Endothelial cell of coronary artery (primary cell): ENCODE measurements at places on chromosomes 16 and 17. TPM values are rescaled to one million over a fixed set of nuclear protein-coding genes. Genes with fewer than 3 reads are reported as not detected.

The PYY gene
- total RNA-seq = not detected in 2 replicates

The KRT33A gene
- total RNA-seq = not detected in 2 replicates

The ARHGAP23 gene
- total RNA-seq = 33.7 and 56.2 TPM in 2 replicates

The CACNG1 gene
- not detected in 2 replicates for total RNA-seq

The CEP295NL gene
- total RNA-seq = 0.72 and 2.2 TPM in 2 replicates

The HEATR9 gene
- total RNA-seq = not detected in 2 replicates

The ITGAL gene
- not detected in 2 replicates for total RNA-seq

The SKAP1 gene
- total RNA-seq = not detected in 2 replicates

The ASB16 gene
- not detected in 2 replicates for total RNA-seq

The MILR1 gene
- 2.7 and 6.9 TPM in 2 replicates for total RNA-seq

The ALDH3A2 gene
- 27.0 and 40.1 TPM in 2 replicates for total RNA-seq

The KRT24 gene
- not detected in 2 replicates for total RNA-seq

The NDRG4 gene
- 11.0 and 22.7 TPM in 2 replicates for total RNA-seq

The RGS9 gene
- total RNA-seq = 0.81 and 1.2 TPM in 2 replicates

The CTF1 gene
- total RNA-seq = 0.09 TPM in 2 replicates

The NPIPB9 gene
- total RNA-seq = 1.9 and 3.5 TPM in 2 replicates

The CLEC3A gene
- total RNA-seq = not detected in 2 replicates

The USP31 gene
- 10.8 and 17.7 TPM in 2 replicates for total RNA-seq

The SYNGR3 gene
- total RNA-seq = 2.0 and 2.9 TPM in 2 replicates

The CMTM1 gene
- 2.4 and 2.5 TPM in 2 replicates for total RNA-seq

The NPIPB2 gene
- total RNA-seq = 1.3 and 4.0 TPM in 2 replicates

The CCL4L2 gene
- not detected in 2 replicates for total RNA-seq

The PKMYT1 gene
- 3.0 and 4.2 TPM in 2 replicates for total RNA-seq

The SPATA2L gene
- total RNA-seq = 12.8 and 17.4 TPM in 2 replicates

The PIPOX gene
- 2.0 TPM in 2 replicates for total RNA-seq

The KRTAP4-9 gene
- not detected in 2 replicates for total RNA-seq

The KRTAP4-3 gene
- total RNA-seq = not detected in 2 replicates
